ENCODE measurements at places on chromosomes 16 and 17. TPM values are rescaled to one million over a fixed set of nuclear protein-coding genes. Genes with fewer than 3 reads are reported as not detected.

NEUROD2 gene
- total RNA-seq, result not detected

ALOX12 gene
- not detected for total RNA-seq

KRT39 gene
- total RNA-seq, result not detected

WFDC1 gene
- total RNA-seq, result not detected

COPS3 gene
- total RNA-seq, result 91.1 TPM

PLD6 gene
- total RNA-seq, result 6.1 TPM

SLC52A1 gene
- total RNA-seq, result 0.14 TPM

TNFRSF12A gene
- 13.5 TPM for total RNA-seq

RSL1D1 gene
- total RNA-seq, result 344 TPM

HOXB1 gene
- not detected for total RNA-seq

CDC6 gene
- 110 TPM for total RNA-seq

NPIPB5 gene
- 187 TPM for total RNA-seq

SDR42E1 gene
- total RNA-seq, result 7.1 TPM
